ENCODE measurements at places on chromosomes 11 and 22. TPM values are rescaled to one million over a fixed set of nuclear protein-coding genes. Genes with fewer than 3 reads are reported as not detected.
A peak's percentile ranks its signal among the peaks of the same experiment; 100 is the strongest.

OR2D2 gene
- not detected for total RNA-seq

PKDREJ gene
- total RNA-seq: 0.14 TPM

LARGE2 gene
- 2.4 TPM for total RNA-seq

- no peaks in the 10 kb centered on the region for H3K4me1 ChIP-seq
- H3K4me3 ChIP-seq: no peak overlapping the region
- H3K27ac ChIP-seq: no peak overlapping the region
- H3K36me3 ChIP-seq: no peaks in the 10 kb centered on the region
- no peak for DNase-seq
Observed at GRCh38 chr11:934527-934926, 8.9 kb downstream of the AP2A2 start.

GRCh38 chr11:64759722-64760719, at the start of gene PYGM:
Gene PYGM (minus strand): TSS chr11:64759974. CDS start chr11:64759898, 76 bp downstream.
- peak within 1 kb of the TSS; percentile 77 for H3K27ac ChIP-seq
- peaks cover 9% of the 10 kb centered on the region for H3K4me1 ChIP-seq
- no peaks in the 10 kb centered on the region for H3K27me3 ChIP-seq
- H3K36me3 ChIP-seq: no peaks in the 10 kb centered on the region
- H3K4me3 ChIP-seq: peak within 1 kb of the TSS; percentile 3

DNA sequence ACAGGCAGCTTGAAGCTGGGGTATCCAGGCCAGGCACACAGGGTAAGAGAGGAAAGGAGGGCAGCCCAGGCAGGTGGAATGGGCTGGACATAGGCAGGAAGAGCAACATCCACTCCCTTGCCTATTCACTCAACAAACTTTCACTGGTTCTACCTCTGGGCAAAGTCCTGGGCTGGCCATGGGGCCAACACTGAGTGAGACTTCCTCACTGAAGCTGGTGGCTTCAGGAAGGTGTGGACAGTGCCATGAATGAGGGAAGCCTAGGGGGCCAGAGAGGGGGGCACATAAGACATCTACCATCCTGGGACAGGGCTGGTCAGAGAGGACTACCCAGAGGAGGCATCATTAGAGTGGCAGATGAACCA, 44.9 kb upstream of the TCF20 start:
- no peaks in the 10 kb centered on the region for H3K27me3 ChIP-seq
- H3K4me3 ChIP-seq: no peak overlapping the region
- no peaks in the 10 kb centered on the region for H3K36me3 ChIP-seq
- no peak for DNase-seq
- no peak overlapping the region for H3K27ac ChIP-seq

DNA sequence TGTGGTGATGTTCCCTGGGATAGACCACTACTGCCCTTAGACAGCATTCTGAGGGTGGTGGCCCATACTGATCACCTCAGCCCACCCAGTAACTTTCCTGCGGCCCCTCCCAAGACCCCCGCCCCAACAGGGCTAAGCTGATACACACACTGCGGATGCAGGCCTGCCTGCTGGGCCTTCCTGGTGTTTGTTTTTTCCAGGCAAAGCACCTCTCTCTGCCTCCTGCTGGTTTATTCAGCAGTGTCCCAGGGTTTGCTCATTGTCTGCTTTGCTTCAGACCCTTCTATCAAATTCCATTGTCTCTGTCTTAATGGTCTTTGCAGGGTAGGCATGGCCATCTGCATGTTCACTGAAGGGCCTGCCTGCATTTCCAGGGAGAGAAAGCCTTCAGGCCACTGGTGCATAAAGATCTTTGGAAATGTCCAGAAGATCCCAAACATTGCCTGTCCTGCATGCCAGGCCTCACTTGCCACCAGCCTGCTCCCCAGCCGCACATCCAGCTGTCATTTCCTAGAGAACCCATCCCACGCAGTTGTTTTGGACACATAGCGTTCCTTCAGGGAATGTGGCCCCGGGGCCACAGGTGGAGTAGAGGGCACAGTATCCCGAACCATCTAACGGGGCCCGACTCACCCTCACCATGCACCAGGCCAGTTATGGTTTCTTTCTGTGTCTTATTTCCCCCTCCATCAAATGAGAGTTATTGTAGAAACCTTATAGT, 50.2 kb downstream of the BCR start:
- peaks cover 5% of the 10 kb centered on the region for H3K4me1 ChIP-seq
- no peaks in the 10 kb centered on the region for H3K27me3 ChIP-seq

DNA sequence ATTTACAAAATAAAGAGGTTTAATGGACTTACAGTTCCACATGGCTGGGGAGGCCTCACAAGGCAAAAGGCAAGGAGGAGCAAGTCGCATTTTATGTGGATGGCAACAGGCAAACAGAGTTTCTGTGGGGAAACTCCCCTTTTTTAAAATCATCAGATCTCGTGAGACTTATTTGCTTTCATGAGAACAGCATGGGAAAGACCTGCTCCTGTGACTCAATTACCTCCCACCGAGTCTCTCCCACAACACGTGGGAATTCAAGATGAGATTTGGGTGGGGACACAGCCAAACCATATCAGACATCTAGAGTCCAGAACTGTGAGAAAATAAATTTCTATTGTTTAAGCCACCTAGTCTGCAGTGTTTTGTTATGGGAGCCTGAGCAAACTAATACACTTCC, 80.8 kb downstream of the ME3 start:
- no peaks in the 10 kb centered on the region for H3K4me1 ChIP-seq
- H3K36me3 ChIP-seq: no peaks in the 10 kb centered on the region
- no peaks in the 10 kb centered on the region for H3K27me3 ChIP-seq
- DNase-seq: no peak
- peak overlapping the region; percentile 60 for H3K27ac ChIP-seq

DNA sequence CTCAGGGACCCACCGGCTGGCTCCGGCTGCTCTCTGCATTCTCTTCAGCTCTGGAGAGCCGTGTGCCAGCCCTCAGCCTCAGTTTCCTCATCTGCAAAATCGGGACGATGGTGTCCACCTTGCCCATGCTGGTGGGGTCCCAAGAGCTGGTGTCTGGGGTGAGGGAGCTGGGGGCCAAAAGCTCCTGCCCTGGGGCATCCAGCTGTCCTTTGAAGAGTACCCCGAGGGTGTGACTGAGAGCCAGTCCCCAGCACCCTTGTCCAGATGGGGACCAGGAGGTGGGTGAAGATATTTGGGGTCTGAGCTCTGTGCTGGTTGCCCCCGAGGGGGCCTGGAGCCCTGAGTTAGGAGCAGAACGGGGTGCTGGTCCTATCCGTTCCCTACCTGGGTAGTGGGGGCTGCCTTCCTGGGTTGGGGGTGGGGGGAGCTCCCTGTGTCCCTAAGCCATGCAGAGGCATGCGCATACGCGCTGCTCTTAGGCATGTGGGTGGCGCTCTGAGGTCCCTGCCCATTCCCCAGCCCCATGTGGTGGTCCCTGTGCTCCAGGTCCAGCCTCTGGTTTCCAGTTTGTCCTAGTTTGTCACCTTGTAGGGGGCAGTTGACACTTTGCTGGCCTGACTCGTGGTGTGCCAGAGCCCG, 4.9 kb downstream of the LRP5 start:
- H3K4me3 ChIP-seq: no peak overlapping the region
- no peaks in the 10 kb centered on the region for H3K36me3 ChIP-seq
- H3K27ac ChIP-seq: no peak overlapping the region
- no peaks in the 10 kb centered on the region for H3K4me1 ChIP-seq

DNA sequence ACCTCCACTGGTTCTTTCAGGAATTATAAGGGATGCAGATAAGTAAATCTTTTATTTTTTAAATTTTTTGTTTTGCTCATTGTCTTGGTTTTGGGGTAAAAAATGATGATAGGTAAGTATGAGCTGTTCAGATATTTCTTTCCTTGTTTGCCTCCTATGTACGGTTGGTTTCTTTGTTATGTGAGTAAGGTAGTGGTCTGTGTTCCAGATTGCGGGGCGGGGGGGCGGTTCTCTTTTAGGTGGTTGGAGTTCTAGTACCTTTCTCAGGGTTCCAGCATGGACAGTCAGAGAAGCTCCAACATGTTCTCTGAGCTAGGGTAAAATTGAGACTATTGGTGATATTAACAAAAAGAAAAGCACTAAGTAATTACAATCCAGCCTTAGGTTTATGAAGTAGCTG, 2.4 kb downstream of the CTNND1 start:
- no peaks in the 10 kb centered on the region for H3K27me3 ChIP-seq
- H3K4me3 ChIP-seq: peak overlapping the region; percentile 64
- no peak for DNase-seq
- no peaks in the 10 kb centered on the region for H3K4me1 ChIP-seq

GRCh38 chr11:34150494-34151151, 45.2 kb downstream of the NAT10 start:
- no peaks in the 10 kb centered on the region for H3K27me3 ChIP-seq
- H3K4me3 ChIP-seq: no peak overlapping the region

DNA sequence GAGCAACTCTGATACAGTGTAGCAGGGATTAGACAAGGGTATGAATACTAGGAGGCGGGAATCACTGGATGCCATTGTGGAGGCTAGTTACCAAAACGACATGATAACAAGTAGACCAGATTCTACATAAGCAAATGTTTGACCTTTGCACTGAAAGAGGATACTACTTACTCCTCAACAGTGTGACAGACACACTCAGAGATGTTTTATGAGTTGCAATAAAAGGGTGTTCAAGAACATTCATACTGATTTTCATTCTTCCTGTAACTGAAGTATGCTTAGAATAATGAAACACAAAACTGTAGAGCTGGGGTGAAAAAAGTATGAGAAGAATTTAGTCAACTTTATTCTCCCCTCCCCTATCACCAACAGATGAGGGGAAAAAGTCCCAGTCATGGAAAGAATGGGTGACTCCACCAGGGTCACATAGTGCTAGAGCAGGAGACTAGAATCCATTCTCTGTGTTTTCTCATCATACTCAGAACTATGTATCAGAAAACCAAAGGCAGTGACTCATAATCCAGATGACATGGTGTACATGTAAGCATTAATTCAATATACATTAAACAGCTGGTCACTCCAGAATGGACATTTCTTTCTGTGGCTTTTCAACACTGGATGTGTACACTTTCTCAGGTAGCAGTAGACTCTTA, 32.8 kb downstream of the ARHGAP20 start:
- no peak overlapping the region for H3K27ac ChIP-seq
- no peaks in the 10 kb centered on the region for H3K36me3 ChIP-seq
- no peaks in the 10 kb centered on the region for H3K27me3 ChIP-seq
- no peak for DNase-seq
- H3K4me3 ChIP-seq: no peak overlapping the region

DNA sequence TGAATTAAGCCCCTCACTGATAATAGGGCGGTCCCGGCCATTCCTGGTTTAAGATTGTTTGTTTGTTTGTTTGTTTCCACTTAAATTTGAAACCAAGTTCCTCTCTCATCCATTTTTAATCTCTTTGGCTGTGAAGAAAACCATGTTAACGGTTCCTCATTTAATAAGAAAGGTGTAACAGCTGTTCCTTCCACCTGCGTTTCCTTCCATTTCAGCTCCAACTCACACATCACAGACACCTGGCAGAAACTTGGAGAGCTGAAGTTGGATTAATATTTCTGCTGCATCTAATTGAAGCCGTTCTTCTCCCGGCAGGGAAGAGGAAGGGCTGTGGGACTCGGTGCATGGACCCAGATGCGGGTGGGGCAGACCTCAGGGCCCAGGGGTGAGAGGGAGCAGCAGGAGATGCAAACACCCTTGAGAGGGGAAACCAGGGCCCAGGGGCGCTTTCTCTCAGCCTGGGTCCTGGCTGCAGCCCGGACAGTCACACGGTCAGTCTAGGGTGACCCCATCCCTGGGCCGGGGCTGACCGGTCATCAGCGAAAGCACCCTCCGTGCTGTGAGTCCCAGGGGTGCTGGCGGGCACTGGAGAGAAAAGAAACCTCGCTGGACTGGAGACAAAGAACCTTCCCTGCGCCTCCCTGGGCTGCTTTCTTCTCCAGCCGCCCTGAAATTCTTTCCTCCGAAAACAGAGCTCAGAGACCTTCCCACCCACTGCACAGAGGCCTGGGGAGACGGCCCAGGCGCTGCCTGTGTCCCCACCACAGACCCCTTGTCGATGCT, 242.0 kb downstream of the BRD1 start:
- no peak overlapping the region for H3K4me3 ChIP-seq
- DNase-seq: no peak
- H3K27ac ChIP-seq: no peak overlapping the region
- H3K27me3 ChIP-seq: no peaks in the 10 kb centered on the region

- DNase-seq: no peak
- H3K4me3 ChIP-seq: no peak overlapping the region
- no peak overlapping the region for H3K27ac ChIP-seq
- no peaks in the 10 kb centered on the region for H3K27me3 ChIP-seq
- H3K36me3 ChIP-seq: no peaks in the 10 kb centered on the region
- H3K4me1 ChIP-seq: no peaks in the 10 kb centered on the region
Observed at GRCh38 chr22:27989758-27990450, 70.8 kb upstream of the PITPNB start.

DNA sequence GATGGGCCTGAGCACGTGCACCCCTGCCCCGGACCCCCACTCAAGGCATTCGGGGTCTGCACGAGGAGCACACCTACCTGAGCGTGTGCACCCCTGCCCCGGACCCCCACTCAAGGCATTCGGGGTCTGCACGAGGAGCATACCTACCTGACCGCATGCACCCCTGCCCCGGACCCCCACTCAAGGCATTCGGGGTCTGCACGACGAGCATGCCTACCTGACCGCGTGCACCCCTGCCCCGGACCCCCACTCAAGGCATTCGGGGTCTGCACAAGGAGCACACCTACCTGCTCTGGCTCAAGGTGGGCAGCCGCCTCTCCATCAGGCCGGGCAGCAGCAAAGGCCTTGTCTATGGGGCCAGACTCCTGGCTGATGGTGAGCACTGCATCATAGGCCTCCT, 48.7 kb upstream of the LRRC32 start:
- H3K4me1 ChIP-seq: no peaks in the 10 kb centered on the region
- no peak for DNase-seq
- H3K27ac ChIP-seq: no peak overlapping the region

- H3K27ac ChIP-seq: no peak overlapping the region
- H3K27me3 ChIP-seq: no peaks in the 10 kb centered on the region
- no peak for DNase-seq
- H3K4me3 ChIP-seq: no peak overlapping the region
- H3K36me3 ChIP-seq: no peaks in the 10 kb centered on the region
- H3K4me1 ChIP-seq: no peaks in the 10 kb centered on the region
Observed at GRCh38 chr11:34147581-34147980, 42.2 kb downstream of the NAT10 start.

DNA sequence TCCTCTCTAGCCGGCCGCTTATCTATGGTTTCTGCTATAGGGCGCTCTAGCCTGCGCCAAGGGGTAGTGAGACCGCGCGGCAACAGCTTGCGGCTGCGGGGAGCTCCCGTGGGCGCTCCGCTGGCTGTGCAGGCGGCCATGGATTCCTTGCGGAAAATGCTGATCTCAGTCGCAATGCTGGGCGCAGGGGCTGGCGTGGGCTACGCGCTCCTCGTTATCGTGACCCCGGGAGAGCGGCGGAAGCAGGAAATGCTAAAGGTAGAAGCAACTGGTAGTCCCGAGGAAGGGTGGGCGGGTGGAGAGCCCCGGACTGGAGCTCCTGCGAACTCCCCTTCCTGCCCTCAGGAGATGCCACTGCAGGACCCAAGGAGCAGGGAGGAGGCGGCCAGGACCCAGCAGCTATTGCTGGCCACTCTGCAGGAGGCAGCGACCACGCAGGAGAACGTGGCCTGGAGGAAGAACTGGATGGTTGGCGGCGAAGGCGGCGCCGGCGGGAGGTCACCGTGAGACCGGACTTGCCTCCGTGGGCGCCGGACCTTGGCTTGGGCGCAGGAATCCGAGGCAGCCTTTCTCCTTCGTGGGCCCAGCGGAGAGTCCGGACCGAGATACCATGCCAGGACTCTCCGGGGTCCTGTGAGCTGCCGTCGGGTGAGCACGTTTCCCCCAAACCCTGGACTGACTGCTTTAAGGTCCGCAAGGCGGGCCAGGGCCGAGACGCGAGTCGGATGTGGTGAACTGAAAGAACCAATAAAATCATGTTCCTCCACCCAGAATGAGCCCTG, at the start of the genes LBHD1 and UQCC3:
TSS of gene LBHD1 (minus strand) at position 660 of the 782 bp plus-strand sequence. CDS start 2,236 bp downstream, outside the sequence.
TSS of gene UQCC3 (plus strand) at position 66 of the 782 bp plus-strand sequence. CDS start at position 139, 73 bp downstream.
- H3K27me3 ChIP-seq: no peaks in the 10 kb centered on the region
- peak within 1 kb of the TSS; percentile 73 for H3K4me3 ChIP-seq
- peak; percentile 70 for DNase-seq
- peaks cover 4% of the 10 kb centered on the region for H3K4me1 ChIP-seq
- peak within 1 kb of the TSS; percentile 82 for H3K27ac ChIP-seq
